NCI-H146 (cell line): ENCODE measurements at places on chromosomes 3 and 15.
A peak's percentile ranks its signal among the peaks of the same experiment; 100 is the strongest.

GRCh38 chr3:187314176-187314575, 22.6 kb upstream of the MASP1 start:
- DNase-seq = no peak

DNA sequence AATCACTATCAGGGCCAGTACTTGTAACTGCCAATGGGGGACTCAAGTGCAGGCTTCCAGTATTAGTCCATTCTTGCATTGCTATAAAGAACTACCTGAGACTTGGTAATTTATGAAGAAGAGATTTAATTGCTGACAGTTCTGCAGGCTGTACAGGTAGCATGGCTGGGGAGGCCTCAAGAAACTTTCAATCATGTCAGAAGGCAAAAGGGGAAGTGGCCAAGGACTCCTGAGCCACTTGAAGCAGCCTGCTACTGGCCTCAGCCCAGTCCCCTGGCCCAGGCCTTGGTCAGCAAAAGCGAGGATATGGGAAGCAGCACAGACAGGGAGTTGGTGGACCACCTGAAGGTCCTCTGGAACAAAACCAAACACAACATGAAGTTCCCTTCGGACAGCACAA, 29.2 kb upstream of the OR5K1 start:
- DNase-seq = no peak

GRCh38 chr3:116671151-116671550, 38.4 kb upstream of the TUSC7 start:
- no peak for DNase-seq

DNA sequence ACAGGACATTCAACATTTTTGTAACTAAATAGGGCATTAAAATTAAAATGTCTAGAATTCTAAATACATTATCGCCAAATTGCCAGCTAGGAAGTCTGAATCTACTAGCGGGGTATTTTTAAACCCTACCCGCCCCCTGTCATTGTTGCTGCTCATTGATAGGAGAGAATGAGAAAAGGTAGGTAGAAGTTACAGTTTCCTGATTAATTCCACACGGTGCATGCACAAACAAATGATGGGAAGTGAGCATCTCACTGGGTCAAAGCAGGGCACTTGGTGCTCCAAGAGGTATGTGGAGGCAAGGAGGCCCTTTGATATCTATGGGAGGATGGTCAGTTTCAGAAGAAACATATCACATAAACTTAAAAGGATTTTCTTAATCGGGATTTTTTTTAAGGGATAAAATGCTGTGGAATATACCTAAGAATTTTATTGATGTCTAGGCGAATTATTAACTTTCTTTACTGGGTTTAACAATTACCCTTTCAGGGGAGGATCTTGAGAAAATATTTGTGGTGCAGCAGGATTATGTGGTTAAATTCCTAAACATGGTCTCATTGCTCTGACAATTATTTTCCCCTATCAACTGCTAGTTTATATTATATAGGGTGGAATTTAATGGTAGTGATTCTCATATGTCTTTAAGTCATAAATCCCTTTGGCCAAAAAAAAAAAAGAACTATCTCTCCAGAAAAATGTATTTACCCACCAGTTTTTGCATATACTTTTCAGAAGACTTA, 236.0 kb upstream of the GOLGA6L4 start:
- no peak for DNase-seq

DNA sequence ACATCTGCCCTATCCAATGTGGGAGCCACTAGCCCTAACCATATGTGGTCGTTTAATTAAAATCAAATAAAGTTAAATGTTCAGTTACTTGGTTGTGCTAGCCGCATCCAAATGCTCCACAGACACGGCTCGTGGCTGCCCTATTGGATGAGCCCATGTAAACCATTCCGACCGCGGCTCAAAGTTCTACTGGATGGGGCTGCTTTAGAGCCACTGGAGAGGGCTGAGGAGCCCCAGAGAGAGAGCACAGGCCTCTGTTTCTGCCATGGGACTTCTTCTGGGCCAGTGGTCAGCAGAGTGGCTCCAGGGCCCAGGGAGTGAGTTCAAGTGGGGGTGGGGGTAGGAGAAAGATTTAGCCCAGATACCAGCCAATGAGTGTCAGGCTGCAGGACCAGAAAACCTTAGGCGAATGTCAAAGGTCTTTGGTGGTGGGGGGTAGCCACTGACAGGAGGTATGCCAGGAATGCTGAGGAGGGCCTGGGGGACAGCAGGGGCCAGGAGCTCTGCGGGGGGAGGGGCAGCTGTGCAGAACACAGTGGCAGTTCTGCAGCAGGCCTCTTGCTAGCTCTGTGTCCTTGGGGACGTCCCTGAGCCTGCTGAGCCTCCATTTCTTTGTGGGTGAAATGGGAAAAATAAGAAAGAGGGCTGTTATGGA, 30.1 kb downstream of the SPSB4 start:
- DNase-seq = no peak

DNA sequence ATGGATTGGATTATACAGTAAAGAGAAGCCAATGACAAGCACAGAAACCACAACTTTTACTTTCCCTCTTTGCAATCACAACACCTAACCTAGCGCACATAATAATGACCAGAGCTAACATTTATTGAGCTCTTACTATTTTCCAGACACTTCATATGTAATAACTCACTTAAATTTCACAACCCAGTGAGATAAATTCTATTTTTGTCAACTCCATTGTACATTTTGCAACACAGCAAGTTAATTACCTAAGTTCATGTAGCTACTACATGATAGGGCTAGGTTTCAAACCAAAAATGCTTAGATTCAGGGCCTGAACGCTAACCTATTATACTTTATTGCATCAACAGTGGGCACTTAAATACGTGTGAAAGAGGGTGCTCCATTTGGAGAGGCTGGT, 89.5 kb downstream of the GADL1 start:
- no peak for DNase-seq

DNA sequence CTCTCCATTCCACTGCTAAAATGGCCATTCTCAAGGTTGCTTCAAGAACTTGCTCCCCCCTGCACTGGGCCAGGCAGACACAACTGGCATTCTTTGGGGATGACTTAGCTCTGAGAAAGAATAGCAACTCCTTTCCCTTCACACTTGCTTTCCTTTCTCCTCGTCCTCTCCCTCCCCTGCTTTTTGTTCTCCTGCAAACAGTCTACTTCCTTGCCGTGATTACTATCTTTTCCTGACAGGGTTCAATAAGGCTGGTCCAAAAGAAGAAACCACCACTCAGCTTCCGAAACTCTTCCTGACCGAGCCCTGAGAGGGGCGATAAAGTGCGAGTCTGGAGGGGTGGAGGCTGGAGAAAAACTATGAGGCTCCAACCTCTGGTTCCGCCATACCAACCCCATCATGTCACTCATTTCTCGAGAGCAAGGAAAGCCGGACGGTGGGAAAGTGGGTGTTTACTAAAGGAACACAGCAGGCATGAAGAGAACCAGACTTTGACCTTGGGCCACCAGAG, 5.0 kb downstream of the AMOTL2 start:
- DNase-seq = no peak

DNA sequence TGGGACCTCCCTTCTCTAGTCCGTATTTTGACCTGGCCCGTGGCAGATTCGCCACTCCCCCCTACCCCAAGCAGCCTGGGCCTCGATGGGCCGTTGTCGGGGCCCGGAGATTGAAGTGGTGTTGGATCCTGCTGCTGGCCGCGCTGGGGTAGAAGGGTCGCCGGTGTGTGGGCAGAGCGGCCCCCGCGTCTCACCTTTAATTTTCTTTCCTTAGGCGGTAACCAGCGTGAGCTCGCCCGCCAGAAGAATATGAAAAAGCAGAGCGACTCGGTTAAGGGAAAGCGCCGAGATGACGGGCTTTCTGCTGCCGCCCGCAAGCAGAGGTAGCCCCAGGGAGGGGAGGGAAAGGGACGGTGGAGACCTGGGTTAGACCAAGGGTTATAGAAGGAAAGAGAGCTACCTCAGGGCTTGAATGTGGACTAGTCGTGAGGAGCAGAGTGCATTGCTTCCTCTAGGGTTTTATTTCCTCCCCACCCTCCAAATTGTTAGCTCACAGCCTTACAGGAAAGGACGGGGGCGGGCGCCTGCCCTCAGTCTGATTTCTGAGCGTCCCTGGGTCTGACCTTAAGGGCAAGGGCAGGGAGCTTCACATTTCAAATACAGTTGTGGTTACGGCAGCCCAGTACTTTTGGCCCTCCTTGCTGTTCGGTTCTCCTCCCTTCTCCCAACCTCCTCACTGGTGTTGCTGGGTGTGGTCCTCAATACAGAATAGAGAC, 799 bp downstream of the SERF2 start:
- peak; percentile 17 for DNase-seq

DNA sequence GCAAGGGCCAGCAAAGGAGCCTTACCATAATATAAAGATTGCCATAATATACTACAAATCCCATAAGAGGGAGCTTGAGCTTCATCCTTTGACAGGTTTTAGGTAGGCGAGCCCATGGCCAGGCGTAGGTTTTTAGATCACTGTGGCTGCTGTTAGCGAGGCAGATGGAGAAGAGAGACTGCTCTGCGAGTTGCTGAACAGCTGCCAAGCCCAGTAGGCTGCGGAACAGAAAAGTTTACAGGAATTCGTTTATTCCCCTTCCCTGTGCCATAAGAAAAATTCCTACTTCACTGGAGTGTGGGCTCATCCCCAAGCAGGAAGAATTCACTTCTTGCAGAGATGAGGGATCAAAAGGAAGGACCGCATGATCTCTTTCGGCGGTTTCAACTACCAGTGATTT, 30.5 kb downstream of the TMED3 start:
- DNase-seq = no peak

DNA sequence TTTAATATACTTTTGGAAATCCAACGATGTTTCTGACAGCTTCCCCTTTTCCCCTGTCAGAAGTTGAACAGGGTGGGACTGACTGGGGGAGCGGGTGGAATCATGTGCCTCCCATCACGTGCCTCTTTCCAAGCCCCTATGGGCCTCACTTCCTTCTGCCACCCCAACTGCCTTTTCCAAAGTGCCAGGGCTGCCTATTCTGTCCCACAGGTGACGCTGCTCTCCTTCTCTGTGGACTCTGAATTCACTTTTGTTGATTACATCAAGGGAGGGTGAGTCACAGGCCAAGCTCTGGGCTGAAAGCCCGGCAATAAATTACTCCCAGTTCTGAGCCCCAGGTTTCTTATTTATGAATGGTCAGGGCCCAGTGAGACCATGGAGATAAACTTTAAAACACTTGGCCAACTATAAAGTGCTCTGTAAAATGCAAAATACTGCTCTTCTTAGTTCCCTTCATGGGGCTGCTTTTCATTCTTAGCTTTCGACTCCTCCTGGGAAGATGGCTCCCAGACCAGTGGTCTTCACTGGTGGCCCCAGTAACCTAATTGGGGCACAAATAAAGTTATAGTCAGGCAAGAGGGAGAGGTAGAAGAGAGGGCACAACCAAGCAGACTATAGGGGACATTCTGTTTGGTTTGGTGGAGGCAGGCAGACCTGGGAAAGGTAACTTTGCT, 12.3 kb downstream of the CPNE9 start:
- DNase-seq = no peak

DNA sequence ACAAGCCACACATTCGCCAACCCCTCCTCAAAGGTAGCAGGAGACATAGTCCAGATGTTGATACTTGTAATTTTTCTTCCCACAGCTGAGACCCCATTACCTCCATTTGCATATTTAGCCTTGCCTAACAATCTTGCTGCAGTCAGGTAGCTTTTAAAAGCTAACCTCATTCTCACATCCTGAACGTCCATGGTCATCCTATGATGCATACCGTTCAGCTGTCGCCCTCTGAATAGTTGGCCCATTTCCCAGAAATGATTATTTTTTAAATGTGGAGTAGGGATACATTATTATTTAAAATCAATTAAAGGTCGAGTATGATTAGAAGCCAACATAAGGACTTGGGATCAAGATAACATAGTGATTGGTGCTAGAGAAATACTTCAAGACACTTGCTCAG, 165.0 kb downstream of the MEX3B start:
- no peak for DNase-seq

DNA sequence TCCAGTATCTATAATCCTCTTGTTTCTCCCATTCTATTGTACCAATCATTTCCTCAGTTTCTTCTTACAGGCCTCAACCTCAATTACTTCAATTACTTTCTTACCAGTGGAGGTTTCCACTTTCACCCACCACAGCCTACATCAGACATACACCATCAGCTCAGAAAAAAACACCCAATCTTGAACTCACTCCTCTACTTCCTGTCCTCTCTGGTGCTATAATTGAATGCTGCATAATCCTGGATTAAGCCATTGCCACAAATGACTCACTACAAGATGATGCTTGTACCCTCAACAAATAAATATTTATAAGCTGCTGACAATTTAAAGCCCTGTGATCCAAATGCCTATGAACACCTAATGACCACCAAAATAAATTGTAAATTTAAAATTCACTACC, 18.5 kb downstream of the RYK start:
- no peak for DNase-seq

- no peak for DNase-seq
Measured at GRCh38 chr3:22263042-22263441, 512.0 kb upstream of the ZNF385D start.

- DNase-seq = no peak
Measured at GRCh38 chr15:39922462-39923092, 2.5 kb upstream of the GPR176 start.
